Stimulated activated CD8-positive, alpha-beta memory T cell treated with anti-CD3 and anti-CD28 coated beads, Interleukin-4, amount 100 ng/mL, for 24 hours (primary cell): ENCODE measurements at places on chromosomes 3 and 15.

DNA sequence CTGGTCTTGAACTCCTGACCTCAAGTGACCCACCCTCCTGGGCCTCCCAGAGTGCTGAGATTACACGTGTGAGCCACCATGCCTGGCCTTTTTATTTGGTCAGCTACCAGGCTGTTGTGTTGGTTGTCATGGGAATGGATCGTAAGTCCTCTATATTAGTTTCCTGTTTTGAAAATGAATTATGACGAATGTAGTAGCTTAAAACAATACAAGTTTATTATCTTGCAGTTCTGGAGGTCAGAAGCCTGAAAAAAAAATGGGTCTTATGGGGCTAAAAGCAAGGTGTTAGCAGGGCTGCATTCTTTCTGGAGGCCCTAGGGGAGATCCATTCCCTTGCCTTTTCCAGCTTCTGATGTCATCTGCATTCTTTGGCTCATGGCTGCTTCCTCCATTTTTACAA lies 25.1 kb upstream of the HERC1 start:
- DNase-seq: no peak

- no peak for DNase-seq
Measured at GRCh38 chr15:41892621-41893421, 1.0 kb downstream of the SPTBN5 start.

DNA sequence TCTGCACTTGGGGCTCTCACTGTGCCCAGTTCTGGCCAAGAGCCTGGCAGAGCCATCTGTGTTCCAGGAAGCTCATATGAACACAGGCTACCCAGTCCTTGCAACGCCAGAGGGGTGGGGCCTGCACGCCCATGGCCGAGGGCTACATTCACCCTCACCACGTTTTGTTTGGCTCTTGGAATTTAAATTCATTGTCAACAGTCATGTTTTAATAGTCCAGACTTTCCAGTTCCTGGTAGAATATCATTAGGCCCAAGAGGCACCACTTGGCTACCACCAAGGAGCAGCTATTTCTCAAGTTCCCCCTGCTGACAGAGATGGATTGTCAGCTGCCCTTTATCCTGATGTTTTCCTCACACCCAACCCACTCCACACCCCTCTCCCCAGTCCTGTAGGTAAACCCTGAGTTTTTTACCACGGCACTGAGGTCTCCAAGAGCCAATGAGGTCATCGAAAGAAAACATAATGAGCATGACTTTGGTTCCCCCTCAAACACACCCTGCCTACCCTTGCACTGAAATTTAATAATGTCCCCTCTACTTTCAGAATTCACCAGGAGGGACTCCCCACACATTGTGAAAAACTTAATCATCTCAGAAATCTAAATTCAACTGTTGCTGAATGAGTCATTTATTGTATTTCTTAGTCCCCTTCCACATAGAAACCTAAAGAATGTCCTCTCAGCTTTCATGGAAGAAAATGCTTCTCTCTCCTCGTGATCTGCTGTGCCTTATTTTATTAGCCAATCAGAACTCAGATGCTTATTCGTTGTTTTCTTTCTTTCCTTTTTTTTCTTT lies 125.1 kb downstream of the SHQ1 start:
- DNase-seq: no peak

DNA sequence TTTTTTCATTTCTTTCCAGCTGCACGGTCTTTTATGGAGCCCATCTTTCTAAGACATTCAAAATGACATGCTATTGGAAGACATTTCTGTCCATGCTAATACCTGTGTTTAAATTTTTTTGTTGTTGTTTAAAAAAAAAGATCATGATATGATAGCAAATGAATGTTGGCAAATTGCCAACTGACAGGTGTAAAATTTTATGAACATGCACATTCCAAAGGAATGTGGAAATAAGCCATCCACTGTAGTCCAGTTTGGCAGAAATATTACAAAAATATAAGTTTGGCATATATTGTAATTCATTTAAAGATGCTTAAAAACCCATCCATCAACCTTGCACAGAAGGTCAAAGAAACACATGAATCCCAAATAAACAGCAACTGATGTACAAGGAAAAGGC lies 75.6 kb upstream of the WNT5A start:
- no peak for DNase-seq

DNA sequence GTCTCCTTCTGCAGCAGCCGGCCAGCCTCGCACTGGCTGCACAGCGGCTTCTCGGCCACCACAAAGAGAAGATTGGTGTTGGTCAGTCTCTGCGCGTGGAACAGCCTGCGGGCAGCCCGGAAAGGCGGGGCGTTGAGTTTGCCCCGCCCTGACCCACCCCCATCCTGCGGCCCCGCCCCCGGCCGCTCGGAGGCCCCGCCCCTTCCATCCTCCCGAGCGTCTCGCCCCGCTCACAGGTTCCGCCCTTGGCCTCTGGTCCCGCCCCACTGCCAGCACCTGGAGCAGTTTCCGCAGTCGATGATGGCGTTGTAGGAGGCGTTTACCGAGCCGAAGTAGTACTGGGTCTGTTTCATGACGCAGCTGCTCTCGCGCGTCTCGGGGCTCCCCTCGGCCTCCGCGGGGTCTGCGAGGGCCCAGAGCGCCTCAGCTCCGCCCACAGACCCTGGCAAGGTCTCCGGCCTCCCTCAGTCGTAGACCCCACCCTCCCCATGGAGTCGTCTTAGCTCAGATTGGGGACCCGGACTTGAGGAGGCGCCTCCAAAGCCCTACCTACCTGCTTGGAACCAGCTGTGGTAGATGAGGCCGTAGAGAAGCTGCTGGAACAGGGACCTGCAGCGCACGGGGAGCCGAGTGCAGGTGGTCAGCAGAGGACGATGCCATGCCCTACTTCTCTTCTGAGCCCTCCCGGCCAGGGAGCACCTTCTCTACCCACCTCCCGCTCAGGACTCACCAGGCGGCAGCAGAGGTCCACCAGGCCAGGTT lies 5.9 kb upstream of the TMEM115 start:
- DNase-seq: peak; percentile 90

DNA sequence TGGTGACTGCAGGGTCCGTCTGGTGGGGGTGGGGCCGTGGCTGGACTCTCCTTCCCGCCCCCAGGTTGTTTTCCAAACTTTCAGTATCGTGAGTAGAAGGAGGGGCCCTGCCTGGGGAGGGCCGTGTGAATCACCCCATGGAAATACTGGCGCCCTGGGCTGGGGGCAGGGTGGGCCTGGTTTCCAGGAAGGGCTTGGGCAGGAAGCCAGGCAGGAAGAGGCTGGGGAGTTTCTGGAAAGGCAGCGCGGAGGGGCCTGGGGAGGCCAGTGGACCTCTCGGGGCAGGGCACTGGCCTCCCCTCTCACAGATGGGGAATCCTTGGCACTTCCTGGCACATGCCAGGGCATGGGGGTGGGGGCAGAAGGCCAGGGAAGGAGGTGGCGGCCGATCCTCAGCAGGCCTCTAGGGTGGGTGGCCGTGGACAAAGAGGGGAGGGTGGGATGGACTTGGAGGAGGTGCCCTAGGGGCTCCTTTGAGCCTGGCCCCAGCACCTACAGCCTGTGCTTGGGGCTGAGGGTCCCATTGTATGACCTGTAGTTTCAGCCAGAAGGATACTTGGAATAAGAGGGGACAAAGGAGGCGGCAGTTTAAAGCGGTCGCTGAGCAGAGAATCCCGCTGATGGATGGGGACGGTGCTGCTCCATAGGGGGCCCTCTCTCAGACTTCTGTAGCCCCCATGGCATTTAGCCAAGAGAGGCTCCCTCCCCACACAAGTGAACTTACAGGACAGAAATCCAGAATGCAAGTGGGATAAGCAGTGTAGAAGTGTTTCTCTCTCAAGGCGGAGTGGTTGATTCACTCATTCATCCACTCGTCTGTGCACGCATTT lies 56.5 kb upstream of the GATA2 start:
- DNase-seq: no peak

DNA sequence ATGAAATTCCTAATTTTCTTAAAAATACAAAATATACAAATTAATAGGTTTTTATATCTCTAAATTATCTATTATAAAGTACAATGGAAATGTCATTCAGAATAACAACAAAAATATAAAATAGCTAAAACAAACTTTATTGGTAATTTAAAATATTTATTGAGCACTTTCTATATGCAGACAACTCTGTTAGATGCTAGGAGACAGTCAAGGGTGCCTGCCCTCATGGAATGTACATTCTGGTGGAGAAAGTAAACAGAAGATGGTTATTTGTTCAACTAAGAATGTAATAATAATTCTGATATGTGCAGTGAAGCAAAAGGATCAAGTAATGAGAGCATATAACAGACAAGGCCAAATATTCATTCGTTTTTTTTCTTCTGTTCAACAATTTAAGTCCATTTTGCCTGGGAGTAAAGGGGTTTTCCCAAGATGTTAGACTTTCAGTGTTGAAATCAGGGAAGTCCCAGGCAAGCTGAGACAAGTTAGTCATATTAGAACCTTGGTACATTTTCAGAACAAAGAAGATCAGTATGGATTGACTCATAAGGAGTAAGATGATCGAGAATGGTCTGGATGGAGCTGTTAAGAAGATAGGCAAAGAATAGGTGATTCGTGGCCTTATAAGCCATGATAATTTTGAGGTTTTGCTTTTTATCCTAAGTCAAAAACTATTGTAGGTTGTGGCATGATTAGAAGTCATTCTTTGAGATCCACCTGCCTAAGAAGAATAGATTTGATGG lies 150.2 kb upstream of the MLF1 start:
- no peak for DNase-seq

DNA sequence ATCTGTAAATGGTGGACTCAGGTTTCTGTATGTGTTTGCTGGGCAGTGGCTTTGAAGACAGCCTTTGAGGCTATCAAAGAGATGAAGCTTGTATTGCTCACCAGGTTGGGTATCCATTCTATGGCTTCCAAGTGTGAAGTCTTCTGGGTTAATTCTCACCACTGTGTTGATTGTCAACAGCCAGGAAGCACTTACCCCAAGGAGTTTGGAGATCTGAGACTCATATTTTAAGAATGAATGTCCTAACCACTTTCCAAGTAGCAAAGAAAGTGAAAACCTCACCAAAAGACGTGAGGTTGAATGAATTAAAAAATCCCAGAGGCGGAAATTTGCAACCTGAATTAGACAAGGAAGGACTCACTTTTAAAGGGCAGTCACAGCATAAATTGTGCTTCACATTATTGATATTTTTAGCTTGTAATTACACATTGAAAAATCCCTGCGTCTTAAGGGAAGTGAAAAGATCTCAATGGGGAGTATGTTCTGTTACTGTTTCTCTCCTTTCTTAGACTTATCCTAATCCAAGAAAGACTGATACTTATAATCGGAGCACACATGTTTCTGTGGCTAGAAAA lies 304.0 kb upstream of the TPRG1 start:
- DNase-seq: no peak

GRCh38 chr3:77513542-77513941 lies 473.6 kb downstream of the ROBO2 start:
- no peak for DNase-seq

GRCh38 chr3:142239421-142239820 lies 14.0 kb upstream of the GK5 start:
- DNase-seq: no peak
